AG08395 (cell line): ENCODE measurements at places on chromosomes 1 and 21.

- DNase-seq: peak; percentile 83
Observed at GRCh38 chr1:53172426-53173128, 24.0 kb upstream of the CPT2 start.

DNA sequence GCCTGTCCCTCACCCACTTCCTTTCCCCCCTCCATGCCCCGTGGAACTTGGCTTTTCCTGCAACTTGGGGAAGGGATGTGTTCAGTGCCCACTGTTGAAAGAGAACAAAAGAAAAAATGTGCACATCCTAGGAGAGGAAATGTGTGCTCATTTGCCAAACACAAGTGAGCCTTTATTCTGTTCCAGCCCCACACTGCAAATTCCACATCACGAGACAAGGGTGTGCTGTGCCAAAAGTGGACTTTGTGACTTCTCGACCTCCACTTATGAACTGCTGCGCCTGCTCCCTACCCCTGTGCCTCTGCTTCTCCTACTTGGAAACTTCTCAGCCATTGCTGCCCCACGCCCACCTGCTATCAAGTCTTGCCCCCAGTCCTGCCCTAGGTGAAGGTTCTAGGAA, 97.0 kb upstream of the GRIK3 start:
- DNase-seq: no peak

GRCh38 chr1:117128323-117129079, 7.0 kb upstream of the TRIM45 start:
- peak; percentile 60 for DNase-seq

GRCh38 chr1:218164930-218165700, 120.0 kb upstream of the RRP15 start:
- peak; percentile 9 for DNase-seq

- DNase-seq: peak; percentile 53
Observed at GRCh38 chr1:183244466-183244865, 58.4 kb downstream of the LAMC2 start.

- DNase-seq: no peak
Observed at GRCh38 chr1:52663716-52664115, 30.7 kb downstream of the SHISAL2A start.

DNA sequence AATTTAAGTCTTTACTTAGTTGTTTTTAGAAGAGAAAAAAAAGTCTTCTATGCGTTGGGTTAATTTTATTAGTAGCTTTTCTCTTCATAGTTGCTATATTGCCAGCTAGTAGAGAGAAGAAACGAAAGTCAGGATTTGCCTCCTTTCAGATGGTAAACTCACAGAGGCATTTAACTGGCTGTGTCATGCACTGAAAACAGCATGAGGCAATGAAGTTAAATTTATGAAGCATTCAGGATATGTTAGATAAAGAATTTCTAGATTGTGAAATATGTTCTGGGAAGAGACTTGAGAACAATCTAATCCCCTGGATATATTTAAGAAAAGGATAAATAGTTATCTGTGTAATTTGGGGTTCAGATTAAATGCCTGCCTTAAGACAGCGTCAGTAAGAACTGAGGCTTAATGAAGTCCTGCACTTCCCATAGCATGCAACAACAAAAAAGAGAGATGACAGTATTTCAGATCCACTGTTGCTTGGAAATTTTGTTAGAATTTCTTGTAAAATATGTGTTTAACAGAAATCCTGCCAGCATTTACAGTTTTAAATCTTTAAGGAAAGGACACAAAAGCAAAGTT, 1.7 kb downstream of the ANGPTL1 start:
- DNase-seq: peak; percentile 31

DNA sequence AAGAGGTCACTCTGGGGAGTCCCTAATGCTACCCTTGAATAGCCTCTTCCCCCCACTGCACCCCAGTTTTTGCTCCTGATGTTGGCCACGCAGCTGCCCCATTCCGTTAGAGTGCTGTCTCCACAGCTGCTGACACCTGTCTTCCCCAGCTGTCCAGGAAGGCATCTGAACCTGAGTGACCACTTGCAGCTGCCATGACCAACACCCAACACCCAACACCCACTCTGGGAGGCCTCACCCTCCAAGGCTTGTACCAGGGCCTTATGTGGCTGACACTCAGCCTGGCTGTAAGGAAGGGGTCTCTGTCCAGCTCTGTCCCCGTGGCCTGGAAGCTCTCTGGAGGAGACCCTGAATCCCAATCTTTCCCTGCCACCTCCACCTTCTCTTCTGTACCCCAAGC, 26.7 kb upstream of the LDLRAP1 start:
- no peak for DNase-seq

DNA sequence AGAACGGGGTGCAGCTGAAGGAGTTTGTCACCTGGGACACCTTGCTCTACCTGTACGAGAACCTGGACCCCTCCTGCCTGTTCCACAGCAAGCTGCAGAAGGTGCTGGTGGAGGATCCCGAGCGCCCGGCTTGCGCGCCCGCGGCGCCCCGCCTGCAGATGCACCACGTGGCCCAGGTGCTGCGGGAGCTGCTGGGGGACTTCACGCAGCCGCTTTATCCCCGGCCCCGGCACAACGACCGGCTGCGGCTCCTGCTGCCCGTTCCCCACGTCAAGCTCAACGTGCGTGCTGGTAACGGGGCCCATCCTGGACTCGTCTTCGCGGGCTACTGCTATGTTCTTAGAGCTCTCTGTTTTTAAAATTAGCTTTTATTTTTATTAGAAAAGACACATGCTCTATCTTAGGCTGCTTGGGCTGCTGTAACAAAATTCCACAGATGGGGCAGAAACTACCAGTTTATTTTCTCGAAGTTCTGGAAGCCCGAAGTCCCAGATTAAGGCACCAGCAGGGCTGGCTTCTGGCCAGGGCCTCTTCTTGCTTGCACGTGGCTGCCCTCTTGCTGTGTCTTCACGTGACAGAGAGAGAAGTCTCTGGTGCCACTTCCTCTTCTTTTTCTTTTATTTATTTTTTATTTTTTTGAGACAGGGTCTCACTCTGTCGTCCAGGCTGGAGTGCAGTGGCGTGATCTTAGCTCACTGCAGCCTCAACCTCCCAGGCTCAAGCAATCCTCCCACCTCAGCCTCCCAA, 38.1 kb downstream of the TRPM2 start:
- DNase-seq: no peak

GRCh38 chr1:197145446-197146024, 934 bp downstream of the ASPM start:
- DNase-seq: no peak

DNA sequence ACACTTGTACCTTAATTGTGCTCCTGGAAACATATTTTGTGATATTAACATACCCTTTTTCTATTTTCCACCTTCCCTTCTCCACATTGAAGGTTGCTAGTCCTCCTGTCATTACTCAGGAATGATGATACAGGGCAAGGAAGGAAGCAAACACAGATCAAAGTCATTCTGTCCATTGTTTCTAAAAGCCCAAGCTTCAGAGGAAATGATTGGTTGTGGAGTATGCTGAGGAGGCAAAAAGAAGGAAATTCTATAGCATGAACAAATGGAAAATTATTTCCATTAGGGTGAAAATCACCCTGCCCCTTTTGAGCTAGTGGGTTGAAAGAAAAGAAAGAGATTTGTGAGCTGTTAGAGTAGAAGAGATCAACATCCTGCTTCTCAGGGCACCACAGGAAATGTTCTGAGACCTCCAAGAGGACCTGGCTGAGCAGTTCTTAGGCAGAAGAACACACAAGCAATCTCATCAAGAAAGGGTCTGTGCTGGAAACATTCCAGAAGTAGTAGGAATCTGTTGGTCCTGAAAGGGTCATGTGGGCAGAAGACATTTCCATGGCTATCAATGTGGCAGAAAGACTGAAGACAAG, 29.0 kb upstream of the PRRX1 start:
- no peak for DNase-seq

- DNase-seq: no peak
Observed at GRCh38 chr1:101975371-101975770, 21.4 kb downstream of the OLFM3 start.

- peak; percentile 60 for DNase-seq
Observed at GRCh38 chr1:208243967-208244916, at the start of gene PLXNA2. TSS of gene PLXNA2 (minus strand) at chr1:208244384. CDS start at chr1:208217922, 26,462 bp downstream.

- no peak for DNase-seq
Observed at GRCh38 chr1:2973601-2974593, 47.4 kb upstream of the ACTRT2 start.

DNA sequence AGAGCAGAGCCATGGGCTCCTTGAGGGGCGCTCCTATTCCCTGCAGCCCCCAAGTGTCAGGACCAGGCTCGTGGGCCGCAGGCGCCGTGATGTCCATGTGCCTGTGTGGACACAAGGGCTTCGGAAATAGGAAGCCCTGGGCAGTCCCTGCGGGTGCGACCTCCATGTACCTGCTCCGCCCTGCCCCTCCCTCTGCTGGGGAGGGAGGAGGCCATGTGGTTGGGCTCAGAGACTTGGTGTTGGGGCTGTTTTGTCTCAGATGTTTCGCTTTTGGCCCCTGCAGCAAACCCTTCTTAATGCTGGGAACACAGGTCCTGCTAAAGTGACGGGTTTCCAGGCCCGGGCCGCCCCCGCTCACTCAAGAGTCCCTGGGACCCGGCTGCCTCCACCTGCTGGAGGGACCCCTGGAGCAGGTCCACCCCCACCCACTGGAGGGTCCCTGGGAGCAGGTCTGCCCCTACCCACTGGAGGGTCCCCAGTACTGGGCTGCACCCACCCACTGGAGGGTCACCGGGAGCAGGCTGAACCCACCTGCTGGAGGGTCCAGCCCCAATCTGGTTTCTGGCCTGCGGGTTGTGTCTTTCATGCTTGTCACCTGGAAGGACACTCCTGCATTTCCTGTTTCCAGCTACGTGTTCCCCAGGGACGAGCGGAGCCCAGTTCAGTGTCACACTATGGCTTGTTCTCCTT, 156.5 kb downstream of the PEX14 start:
- DNase-seq: no peak

- no peak for DNase-seq
Observed at GRCh38 chr1:42551180-42551579, 88.1 kb downstream of the CCDC30 start.

GRCh38 chr1:236502579-236502971, 21.2 kb upstream of the LGALS8 start:
- DNase-seq: no peak

DNA sequence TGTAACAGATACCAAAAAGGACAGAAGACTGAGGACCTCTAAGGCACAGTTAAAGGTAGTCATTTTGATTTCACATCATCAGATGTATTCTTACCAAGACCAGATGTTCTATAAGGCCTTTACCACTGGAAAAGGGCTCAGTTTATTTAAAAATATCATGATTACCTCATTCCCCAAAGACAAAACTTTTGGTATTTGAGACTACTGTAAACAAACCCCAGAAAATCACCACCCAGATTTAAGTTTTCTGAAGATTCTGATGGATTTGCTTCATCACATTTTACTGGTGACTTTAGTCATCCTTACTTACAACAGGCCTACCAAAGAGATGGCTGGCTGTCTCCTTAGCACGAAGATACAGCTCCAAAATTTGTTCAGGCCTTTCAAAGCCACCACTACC, 8.3 kb downstream of the ENAH start:
- DNase-seq: no peak

DNA sequence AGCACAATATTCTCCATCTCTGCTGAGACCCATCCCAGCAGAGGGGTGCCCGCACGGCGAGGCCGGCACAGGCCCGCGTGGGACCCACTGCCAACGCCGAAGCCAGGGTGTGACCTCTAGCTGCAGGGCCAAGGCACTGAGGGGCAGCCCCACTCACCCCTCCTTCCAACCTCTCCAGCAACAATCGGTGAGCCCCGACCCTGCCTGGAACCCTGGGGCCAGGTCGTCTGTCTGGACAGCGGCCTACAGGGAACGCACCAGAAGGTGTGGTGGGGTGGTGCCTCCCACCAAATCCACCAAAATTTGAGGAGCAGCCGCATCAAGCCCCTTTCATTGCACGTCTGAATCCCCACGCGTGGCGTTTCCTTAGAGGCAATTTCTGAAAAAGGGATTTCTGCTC, 63.0 kb upstream of the ADARB1 start:
- no peak for DNase-seq

GRCh38 chr1:230074270-230074669, 7.2 kb downstream of the GALNT2 start:
- DNase-seq: no peak

- no peak for DNase-seq
Observed at GRCh38 chr1:160971618-160972056, 17.0 kb upstream of the ITLN2 start.

- no peak for DNase-seq
Observed at GRCh38 chr1:239125027-239125426, 261.3 kb upstream of the CHRM3 start.

GRCh38 chr1:174572771-174573170, 125.0 kb downstream of the GPR52 start:
- DNase-seq: no peak

GRCh38 chr21:21216047-21216446, 217.8 kb downstream of the NCAM2 start:
- DNase-seq: no peak

DNA sequence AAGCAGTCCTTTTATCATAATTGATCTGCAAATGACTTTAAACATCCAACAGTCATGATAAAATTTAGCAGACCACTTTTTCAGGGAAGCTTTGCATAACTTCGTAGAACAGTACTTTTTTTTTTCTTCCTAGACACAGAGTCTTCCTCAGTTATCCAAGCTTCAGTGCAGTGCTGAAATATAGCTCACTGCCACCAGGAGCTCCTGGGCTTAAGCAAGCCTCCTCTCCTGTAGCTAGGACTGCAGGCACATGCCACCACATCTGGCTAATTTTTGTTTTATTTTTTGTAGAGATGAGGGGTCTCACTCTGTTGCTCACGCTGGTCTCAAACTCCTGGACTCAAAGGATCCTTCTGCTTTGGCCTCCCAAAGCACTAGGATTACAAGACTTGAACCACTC, 3.8 kb downstream of the F13B start:
- DNase-seq: no peak

- peak; percentile 91 for DNase-seq
Observed at GRCh38 chr1:165481820-165482532, 37.0 kb upstream of the RXRG start.

DNA sequence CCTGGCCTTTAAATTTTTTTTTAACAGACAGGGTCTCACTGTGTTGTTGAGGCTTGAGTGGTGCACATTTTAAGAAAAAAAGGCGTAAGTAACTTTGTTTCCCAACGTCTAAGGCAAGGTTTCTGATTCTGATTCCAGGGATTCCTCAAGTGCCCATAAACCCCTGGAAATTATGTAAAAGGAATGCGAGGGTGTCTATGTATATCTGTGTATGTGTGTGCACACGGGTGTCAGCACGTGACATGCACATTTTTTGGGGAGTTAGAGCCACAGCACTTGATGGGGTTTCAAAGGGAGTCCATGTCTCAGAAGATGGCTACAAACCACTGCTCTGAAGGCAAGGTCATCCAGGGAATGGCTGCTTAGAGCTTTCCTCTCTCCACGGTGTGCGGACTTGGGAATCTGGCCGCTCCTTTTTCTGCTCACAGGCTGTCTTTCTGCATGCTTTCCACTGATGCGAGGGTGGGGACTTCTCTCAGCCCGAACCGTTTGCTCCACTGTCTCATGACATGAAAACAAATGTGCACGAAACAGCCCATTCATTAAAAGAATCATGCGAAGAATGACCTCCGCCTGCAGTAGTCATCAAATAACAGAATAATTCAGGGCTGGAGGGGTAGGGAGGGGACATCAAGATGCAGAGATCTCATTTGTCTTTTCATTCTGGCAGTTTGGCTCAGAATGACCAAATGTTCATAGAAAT, 18.7 kb upstream of the RERE start:
- peak; percentile 49 for DNase-seq

GRCh38 chr1:163836481-163836880, 514.7 kb downstream of the NUF2 start:
- DNase-seq: no peak
